ENCODE measurements at places on chromosomes 6 and 20. TPM values are rescaled to one million over a fixed set of nuclear protein-coding genes. Genes with fewer than 3 reads are reported as not detected.

DNA sequence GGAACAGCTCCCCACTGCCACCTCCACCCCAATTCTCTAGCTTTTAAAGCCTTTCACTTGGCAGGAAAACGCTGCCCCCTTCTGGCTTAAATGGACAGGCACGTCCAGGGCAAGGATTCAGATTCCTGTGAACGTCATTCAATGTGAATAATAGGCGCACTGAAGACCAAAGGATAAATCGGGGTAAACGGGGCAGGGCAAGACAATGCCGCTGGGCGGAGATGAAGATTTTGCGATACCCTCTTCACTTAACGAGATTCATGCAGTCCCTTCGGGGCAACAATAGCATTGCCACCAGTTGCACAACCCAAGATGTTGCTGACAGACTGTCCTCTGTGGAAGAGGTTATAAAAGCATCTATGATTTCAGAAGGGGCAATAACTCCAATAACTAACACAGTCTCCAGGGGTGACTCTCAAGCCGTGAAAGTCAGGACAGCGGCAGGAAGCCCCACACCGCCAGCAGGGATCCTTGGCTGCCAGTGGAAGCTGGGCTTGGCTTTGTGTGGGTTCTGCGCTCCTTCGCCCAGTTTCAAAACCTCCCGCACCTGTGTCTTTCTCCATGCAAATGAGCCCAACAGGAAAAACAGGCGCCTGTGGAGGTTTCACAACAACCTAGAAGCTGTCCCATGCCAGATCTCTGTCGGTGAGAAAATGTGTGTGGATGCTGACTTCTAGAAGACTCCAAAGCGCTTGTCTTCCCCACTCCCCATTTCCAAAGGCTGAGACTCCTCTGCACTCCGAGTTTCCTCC lies 291.8 kb downstream of the BMP7 start:
- DNase-seq: no peak

DNA sequence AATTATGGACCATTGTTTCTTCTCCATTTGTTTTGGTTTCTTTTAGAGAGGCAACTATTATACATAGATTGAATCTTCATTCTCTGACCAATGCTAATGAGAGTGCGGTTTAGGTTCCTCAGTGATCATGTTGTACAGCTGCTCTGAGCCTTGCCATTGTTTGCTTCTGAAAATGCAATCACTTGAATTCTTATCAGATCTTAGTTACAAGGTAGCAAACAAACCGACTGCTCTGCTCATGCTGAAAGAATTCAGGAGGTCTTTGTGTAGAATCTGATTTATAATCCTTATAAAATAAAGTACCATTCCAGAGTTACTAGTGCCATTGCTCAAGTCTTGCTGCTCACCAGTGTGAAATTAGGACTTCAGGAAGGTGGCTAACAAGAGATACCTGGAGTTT lies 569.1 kb upstream of the ID4 start:
- DNase-seq: no peak

DNA sequence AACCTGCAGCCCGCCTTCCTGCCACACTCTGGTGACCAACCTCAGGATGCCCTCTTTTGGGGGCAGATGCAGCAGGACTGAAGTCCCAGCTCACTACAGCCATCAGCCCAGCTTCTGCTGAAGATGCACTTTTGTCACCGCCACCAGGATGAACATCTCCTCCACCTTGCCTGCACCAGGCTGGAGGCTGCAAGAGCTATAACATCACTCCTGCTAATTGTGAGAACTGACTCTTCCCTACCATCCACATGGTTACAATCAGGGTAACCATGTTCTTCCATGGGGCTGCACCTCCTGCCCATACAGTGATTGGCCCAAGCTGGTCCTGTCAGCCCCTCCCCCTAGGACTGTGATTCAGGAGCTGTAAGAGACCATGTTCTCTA lies 2.0 kb upstream of the ACTL10 start:
- DNase-seq: no peak

GRCh38 chr6:114055349-114055748 lies 84.4 kb upstream of the HDAC2 start:
- DNase-seq: no peak

The HRH3 gene
- polyA plus RNA-seq: not detected

The TDRD6 gene
- not detected for polyA plus RNA-seq

The DCDC2 gene
- not detected for polyA plus RNA-seq

- no peak for DNase-seq
These were observed 18.7 kb upstream of the DUSP22 start for GRCh38 chr6:273551-274058.

GRCh38 chr20:62297449-62298227 lies 5.2 kb upstream of the ADRM1 start:
- DNase-seq: no peak

The CD93 gene
- polyA plus RNA-seq: 0.02 TPM

GRCh38 chr6:45447716-45448115 lies 70.0 kb upstream of the SUPT3H start:
- no peak for DNase-seq

The GPR63 gene
- polyA plus RNA-seq: 1.6 TPM

DNA sequence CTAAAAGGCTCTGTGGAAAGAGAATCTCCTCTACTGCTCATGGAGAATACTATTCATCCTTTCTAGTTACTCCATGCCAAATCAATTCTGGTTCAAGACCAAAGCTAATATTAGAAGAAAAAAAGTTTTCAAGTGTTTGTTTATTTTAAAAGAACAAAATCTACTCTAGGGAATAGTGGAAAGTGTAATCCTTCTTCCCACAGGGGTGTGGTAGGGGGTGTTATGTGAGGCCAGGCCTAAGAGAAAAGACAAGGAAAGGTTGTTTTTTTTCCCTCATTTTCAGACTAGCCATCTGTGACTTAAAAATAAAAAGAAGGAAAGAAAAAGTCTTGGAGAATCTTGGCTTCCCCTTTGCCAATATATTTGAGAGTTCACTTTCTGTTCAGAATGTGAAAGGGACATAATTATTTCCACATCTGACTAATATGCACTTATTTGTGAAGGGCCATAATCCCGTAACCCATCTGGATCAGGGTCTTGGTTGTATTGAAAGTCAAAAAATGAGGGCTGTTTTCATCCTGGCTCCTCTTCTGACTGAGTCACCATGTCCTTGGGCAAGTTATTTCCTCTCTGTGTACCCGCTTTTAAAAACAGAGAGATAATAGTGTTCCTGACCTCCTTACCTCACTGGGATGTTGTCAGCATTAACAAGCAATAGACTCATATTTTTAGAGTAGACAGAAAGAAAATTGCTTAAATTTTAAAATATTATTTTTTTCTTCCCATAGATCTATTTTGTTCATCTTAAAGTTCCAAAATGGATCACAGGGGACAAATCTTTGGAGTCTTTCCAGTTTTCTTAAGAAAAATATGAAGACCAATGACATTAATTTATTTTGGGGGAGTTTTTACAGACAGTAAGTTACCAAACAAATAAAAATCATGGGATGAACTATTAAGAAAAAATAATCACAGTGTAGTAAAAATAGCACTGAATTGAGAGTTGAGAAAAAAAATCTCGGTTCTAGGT lies 233.7 kb downstream of the IBTK start:
- no peak for DNase-seq

All from AG04450 (cell line).